ENCODE measurements at places on chromosomes 4 and X.

GRCh38 chr4:138236037-138236436, 6.1 kb downstream of the SLC7A11 start:
- no peak for DNase-seq

- DNase-seq, result no peak
Measured at GRCh38 chrX:132412208-132412607, 76.6 kb downstream of the MBNL3 start.

DNA sequence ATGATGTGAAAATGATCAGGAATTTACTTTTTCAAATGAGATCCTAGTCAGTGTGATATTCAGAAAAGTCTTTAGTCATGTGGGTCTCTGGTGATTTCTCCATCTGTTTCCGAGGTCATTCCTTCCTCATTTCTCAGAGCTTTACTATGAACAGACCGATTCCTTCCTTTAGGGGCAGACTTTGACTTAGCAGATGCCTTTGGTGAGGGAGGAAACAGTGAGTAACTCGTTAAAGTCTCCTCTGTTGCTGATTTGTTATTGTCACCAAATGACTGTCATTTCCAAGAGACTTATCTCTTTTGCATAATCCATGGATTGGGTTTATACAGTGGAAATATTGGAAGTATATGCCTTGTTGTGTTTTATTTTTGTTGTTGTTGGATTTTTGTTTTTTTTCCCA, 76.2 kb upstream of the CD99 start:
- no peak for DNase-seq

DNA sequence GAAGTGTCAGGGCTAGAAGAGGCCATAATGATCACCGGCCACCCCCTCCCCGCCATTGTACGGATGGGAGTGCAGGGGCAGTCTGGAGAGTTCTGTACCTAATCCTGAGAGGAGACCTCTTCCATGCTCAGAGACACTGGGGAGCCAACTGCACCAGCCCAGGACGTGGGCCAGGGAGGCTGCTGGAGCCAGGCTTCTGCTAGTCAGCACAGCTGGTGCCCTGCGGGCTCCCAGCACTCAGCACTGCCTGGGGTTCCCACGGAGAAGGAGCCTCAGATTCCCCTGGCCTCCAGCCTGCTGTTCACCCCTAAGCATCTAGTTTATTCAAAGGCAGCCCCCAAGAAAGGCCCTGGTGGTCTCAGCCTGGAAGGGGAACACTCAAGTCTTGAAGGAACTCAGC, 28.8 kb downstream of the ABLIM2 start:
- no peak for DNase-seq

DNA sequence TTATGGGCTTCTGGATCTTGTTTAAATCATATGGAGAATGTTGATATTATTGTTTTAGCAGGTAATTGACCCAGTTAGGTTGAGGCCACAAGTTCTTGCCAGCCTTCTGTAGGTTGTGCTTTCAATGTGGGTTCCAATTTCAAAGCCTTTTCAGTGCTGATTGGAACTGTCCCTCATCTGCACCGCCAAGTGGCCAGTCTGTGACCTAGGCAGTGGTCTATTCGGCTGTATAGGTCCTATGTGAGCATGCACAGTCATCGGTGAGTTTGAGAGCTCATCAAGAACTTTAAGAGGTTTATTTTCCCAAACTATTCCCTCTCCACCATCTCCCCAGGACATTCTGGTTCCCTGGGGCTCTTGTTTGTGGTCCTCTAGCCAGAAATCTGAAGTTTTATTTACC, 35.7 kb downstream of the DDX53 start:
- no peak for DNase-seq

GRCh38 chr4:141660880-141661279, 24.5 kb downstream of the IL15 start:
- DNase-seq, result no peak

DNA sequence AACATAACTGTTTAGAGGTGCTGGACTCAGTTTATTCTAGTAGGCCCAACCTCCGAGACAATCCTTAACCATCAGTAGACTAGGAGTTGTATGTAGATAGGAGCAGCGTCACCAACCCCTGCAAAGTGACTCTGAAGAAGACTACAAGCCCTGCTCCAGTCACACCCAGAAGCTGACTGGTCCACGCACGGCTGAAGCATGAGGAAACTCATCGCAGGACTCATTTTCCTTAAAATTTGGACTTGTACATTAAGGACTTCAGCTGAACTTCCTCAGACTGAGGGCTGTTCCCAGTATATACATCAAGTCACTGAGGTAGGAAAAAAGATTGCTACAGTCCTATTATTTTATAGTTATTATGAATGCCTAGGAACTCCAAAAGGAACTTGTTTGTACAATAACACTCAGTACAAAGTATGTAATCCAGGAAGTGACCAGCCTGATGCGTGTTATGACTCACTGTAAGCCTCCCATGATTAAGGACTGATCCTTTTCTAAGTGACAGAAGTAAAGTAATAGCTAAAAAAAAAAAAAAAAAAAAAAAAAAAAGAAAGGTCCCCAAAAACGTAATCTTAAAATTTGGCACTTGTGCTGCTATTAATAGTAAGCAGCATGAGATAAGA, 41.6 kb upstream of the UGT2B7 start:
- DNase-seq, result peak; percentile 22

DNA sequence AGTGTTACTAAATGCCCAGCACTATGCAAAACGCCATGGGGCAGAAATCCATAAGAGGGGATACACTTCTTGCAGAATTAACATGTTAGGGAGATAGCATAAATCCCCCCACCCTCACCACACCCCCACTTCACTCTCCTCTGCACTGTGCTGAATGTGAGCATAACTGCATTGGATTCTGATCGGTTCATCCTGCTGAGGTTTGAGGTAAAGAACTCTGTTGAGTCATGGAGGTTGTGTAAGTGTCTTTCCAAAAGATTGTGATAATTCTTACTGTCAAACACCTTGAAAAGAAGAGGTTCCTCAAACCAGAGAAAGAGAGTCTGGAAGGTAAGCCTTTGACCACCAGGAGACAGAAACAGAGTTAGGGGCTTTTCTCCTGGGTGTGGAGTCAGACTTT, 43.6 kb downstream of the RBM47 start:
- no peak for DNase-seq

DNA sequence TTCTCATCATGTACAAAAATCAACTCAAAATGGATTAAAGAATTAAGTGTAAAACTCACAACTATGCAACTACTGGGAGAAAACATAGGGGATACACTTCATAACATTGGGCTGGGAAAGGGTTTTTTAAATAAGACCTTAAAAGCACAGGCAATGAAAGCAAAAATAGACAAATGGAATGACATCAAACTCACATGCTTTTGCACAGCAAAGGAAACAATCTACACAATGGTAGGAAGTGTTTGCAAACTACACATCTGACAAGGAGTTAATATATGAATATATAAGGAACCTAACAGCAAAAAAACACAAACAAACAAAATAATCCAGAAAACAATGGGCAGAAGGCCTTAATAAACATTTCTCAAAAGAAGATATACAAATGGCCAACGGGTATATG, 57.9 kb downstream of the FREM3 start:
- DNase-seq, result no peak

DNA sequence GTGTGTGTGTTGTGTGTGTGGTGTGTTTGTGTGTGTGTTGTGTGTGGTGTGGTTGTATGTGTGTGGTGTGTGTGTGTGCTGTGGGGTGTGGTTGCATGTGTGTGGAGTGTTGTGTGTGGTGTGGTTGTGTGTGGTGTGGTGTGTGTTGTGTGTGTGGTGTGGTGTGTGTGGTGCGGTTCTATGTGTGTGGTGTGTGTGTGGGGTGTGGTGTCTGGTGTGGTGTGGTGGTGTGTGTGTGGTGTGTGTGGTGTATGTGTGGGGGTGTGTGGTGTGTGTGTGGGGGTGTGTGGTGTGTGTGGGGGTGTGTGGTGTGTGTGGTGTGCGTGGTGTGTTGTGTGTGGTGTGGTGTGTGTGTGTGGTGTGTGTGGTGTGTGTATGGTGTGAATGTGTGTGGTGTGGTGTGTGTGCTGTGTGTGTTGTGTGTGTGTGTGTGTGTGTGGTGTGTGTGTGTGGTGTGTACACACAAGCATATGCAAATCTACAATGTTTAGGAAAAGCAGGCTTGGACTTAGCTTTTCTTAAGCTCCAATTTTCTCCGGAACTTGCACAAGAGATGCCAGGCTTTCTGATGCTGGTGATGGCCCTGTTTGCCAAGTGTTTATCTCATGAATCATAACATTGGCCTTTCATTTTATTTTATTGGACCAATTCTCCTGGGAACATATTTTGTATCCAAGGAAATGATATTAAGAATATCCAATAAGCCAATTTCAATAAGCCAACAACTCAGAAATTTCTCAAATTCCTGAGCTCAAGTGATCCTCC, 148.7 kb downstream of the SPATA18 start:
- no peak for DNase-seq

DNA sequence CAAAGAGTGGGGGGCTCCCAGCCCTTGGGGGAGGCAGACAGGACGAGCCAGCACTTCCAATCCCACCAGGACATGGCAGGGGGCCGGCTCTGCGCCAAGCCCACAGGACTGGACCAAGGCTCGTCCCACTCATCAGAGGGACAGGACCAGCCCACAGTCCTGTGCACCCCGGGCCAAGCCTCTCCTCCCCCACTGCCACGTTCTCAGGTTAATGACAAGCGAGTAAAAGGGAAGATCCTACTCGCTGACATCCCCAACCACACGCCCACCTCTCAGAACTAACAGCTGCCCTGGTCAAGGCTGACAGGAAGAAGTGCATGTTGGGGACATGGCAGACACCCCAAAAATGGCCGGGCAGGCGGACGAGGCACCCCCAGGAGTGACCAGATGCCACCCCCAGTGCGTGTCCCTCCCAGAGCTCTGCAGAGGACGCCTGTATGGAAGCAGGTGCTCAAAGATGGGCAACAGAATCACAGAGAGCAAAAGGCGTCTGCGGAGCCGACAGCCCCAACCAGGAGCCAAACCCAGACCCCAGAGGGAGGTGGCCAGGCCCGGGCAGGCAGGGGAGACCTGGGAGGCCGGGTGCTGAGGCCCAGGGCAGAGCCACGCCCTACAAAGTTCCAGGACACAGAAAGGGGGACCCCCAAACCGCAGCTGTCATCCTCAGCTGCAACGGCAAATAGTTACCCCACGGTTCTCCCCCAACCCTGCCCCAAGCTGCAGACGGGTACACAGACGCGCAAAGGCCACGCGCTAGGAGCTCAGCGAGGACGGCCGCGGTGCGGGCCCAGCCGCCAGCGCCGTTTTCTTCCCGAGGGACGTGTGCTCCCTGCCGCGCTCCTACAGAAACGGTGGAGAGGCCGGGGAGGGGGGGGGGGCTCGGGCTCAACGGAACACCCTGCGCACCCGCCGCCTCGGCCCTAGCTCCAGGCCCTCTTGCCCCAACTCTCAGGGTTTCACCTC, 1.7 kb downstream of the CTBP1 start:
- DNase-seq, result peak; percentile 64

DNA sequence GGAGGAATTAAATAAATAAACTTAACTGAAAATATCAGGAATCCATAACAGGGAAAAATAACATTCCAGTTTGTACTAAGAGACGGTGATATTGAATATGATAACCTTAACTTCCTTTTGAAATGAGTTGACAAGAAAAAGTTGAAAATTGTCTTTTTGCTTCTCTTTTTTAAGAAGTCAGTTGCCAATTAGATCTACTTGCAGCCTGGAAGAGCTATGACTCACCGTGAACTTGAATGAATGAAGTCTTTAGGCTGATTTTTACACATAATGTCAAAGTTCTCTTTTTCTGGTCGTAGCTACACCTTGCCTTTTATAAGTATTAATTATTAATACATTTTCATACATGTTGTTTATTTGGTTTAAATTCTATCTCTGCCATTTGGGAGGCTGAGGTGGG, 94.4 kb upstream of the HPGD start:
- no peak for DNase-seq

GRCh38 chr4:13905543-13905942, 278.0 kb upstream of the BOD1L1 start:
- no peak for DNase-seq

DNA sequence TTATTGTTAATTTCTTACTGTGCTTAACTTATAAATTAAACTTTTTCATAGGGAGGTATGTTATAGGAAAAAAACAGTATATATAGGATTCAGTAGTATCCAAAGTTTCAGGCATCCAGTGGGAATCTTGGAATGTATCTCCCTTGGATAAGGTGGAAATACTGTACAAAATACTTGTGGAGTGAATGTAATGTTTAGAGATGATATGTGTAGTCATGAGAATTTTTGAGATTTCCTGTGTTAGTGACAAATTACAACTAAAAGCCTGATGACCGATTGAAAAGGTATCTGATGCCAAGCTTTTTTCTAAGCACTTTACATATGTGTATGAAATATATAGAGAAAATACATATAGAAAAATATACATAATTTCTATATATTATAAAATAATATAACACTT, 69.2 kb downstream of the STK32B start:
- no peak for DNase-seq

- DNase-seq, result no peak
Measured at GRCh38 chr4:2261853-2262144, at the start of gene MXD4. MXD4 (minus strand) TSS chr4:2262109; CDS start chr4:2261980, 129 bp downstream.

DNA sequence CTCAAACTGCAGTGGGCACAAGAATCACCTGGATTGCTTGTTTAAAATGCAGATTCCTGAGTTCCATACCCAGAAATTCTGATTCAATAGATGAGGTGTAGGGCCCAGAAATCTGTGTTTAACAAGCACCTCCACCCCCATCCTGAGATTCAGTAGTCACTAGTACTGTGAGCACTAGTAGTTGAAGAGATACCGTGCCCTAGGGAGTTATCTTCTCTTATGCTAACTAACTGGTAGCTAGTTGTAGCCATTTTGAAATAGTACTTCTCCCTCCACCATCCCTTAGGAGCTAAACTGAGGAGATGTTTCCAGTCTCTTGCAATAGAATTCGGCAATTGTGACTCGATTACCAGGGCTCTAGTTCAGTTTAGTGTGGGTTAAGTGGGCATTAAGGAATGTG, 18.4 kb downstream of the KLHL34 start:
- no peak for DNase-seq

GRCh38 chrX:15430584-15430983, 46.4 kb upstream of the VEGFD start:
- DNase-seq, result no peak

DNA sequence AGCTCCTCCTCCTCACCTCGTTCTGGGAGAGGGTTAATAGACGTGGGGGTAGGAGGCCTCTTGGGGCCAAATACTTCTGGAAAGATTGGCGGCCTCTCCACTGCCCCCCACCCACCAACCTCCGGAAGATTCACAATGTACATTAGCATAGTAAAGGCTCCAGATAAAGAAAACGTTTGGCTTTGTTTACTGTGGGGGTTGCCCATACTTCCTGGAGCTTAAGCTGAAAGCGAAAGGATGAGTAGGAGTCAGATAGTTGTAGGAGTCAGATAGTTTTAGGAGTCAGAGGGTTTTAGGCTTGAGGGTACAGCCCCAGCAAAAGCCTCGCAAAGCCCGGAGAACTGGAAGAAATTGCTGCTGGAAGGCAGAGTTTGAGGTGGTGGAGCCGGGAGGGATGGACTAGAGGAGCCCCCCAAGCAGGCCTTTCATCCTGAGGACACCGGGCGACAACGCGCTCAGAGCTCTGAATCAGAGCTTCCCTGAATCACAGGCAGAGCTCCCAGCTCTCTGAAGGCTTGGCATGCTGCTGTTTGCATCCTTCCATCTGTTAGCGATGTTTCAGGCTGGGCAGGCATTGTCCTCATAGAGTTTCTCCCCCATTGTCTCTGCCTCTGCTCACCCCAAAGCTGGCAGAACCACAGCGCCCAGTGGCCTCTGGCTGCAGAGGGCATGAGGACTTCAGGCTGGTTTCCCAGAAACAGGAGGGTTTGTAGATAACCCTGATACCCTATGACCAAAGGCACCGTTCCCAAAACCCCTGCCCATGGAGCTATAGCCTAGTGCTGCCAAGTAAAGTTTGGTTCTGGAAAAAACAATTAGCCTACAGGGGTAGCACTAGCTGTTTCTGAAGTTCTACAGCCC, 280.7 kb downstream of the BCOR start:
- DNase-seq, result no peak

Data from GM10248 (cell line).